T-helper 2 cell (primary cell): ENCODE measurements at places on chromosomes 6 and 20.

DNA sequence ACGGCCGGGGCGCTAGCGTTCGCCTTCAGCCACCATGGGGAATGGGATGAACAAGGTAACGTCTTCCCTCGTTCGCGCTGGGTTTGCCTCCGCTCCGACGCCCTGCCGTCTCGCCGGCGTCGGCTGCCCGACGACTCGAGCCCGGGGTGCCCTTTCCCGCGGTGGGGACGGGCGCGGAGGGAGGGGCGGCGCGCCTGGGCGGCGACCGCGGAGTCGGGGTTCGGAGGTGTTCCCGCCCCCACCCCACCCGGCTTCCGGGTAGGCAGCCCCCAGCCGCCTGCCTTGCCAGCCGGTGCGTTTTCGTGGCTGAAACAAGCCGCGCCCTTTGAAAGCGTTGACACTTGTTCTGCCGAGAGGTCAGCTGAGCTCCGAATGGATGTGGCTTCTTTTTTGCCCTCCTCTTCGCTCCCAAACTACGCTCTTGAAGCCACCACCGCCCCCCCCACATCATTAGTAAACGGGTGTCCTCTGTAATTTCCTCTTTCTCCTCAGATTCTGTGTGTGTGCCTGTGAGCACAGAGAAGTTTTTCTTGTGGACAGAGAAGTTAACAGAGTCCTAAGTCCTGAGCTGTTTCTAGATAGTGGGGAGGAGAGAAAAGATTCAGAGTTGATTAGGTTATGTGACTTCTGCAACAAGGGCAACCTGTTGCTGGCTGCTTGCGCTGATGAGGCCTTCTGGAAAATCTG lies 362 bp downstream of the DUSP22 start:
- peak; percentile 70 for DNase-seq

DNA sequence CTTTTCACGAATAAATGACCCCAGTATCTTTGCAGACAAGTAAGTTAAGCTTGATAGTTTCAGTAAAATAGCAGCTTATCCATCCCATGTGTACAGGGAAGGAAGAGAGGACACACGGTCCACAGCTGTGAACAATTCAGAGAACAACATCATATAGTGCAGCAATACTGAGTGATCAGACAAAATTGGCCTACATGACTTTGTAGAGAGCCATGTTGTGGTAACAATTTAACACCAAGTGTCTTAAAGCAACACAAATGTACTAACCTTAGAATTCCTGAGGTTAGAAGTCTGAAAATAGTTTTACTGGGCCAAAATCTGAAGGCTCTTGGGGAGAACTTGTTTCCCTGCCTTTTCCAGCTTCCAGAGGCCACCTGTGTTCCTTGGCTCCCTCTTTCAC lies 12.5 kb downstream of the FAM184A start:
- no peak for DNase-seq

DNA sequence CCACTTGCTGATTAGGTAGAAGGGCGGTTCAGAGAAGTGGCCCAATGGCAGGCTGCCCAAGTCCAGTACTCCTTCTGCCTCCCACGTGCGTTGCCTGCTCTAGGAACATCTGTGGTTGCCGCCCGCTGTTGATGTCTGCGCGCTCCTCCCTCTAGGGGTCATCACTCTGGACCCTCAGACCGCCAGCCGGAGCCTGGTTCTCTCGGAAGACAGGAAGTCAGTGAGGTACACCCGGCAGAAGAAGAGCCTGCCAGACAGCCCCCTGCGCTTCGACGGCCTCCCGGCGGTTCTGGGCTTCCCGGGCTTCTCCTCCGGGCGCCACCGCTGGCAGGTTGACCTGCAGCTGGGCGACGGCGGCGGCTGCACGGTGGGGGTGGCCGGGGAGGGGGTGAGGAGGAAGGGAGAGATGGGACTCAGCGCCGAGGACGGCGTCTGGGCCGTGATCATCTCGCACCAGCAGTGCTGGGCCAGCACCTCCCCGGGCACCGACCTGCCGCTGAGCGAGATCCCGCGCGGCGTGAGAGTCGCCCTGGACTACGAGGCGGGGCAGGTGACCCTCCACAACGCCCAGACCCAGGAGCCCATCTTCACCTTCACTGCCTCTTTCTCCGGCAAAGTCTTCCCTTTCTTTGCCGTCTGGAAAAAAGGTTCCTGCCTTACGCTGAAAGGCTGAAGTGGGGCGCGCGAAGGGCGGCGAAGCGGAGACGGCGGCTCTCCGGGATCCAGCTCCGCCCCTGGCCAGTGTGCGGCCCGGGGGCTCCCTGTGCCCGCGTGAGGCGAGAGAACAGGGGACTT lies 8.5 kb downstream of the TRIM15 start:
- DNase-seq, result no peak

DNA sequence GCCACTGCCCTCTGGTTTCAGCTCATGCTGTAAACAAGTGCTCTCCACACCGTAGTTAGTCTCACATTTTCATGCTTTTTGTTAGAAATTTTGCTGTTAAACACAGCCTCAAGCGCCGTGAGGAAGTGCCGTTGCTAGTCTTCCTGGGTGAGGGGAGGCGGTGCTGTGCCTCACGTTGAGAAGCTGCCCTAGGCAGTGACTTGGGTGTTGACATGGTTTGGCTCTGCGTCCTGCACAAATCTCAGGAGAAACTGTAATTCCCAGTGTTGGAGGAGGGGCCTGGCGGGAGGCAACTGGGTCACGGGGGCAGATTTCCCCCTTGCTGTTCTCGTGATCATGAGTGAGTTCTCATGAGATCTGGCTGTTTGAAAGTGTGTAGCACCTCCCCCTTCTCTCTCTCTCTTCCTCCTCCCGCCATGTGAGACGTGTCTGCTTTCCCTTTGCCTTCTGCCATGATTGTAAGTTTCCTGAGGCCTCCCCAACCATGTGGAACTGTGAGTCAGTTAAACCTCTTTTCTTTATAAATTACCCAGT lies 95.8 kb downstream of the ERMARD start:
- DNase-seq, result no peak

DNA sequence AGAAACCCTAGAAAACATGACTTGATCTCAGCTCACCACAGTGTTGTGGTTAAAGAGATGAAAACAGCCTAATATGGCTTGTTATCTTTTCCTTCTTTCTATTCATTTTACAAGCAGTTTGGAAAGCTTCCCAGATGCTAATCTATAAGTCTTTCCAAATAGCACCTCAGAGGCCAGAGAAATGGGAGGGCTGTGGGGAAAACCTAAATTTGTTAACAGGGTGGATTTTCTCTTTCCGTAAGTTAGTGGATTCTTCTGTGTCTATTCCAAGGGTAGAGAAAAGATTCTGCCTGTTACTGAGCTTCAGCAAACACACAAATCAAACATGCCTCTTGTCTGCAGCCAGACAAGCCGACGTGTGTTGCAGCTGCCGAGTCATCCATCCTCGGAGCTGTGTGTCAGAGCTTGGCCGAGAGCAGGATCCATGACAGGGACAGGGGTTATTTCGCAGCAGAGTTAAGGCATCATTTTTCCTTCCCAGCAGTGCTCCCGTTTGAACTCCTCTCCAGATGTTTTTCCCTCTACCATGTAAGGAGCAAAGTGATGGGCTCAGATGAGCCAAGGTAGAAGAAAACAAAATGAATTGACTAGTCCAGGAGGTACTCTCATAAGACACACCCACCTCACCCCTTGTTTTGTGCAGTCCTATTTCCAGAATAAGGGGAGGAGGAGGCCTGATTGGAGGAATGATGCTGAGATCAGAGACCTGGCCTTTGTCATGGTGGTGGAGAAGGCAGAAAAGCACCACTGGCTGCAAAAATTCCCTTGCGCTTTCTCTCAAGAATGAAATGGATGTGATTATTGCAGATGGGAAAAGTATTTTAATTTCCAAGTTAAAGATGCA lies 560.0 kb downstream of the C6orf118 start:
- no peak for DNase-seq

DNA sequence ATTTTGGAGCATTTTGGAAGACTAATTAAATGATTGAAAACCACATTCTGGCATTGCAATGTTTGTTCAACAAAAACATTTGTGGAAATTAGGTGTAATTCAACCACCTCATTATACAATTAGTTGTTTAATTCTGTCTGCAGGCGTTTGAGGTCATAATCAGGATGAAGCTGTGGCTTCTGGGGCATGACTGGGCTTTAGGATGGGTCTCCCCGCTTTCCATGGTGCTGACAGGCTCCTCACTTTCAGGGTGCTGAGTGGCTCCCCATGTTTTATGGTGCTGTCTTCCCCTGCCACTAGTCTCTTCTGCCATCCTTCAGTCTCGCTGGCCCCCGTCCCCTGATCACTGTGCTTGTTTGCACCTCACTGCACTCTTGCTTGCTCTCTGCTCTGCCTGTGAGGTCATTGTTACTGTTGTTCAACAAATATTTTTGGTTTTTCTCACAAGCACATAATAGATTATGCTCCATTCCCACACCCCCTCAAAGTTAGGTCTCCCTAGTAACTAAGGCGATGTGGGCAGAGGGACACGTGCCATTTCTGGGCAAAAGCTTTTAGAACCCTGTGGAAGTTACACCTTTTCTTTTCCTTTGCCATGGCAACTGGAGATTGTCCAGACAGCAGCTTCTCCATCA lies 25.4 kb upstream of the ZNF831 start:
- DNase-seq, result no peak

DNA sequence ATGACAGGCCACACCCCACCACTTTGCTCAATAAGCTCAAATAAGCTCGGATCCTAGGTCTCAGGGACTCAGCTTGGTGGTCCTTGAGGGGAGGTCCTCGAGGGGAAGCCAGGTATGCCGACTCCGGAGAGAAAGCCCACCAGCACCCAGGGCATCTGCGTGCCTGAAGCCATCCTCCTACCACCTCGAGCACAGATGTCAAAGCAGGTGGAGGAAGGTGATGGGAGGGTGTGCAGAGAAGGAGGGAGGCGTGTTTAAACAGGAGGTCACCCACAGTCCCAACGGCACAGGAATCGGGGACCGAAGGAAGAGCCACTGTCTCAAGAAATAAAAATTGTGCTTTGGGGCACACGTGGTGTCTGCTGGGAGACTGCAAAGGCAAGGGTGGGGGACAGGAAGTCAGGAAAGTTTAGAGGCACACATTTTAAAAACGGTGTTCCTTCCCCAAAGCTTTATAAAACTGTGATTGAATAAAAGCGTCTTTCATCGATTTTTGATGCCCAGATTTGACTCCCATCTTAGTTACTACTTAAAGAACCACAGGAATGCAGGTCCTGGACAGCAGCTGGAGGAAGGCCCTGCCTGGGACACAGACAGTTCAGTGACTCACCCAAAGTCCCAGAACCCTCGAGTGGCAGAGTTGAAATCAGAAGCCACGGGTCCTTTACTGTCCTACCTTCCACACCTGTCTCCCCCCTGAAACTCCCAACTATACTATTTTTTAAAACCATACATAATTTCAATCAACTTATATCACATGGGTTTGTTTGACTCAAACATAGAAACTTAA lies 221.0 kb upstream of the PDE10A start:
- DNase-seq, result no peak

GRCh38 chr6:131808460-131809269 lies 845 bp downstream of the ENPP1 start:
- DNase-seq, result no peak

GRCh38 chr6:107670792-107671199 lies 153.3 kb downstream of the SCML4 start:
- no peak for DNase-seq

GRCh38 chr20:57930351-57930750 lies 220.5 kb upstream of the PMEPA1 start:
- no peak for DNase-seq
